ENCODE measurements at places on chromosomes 2 and 18.

- no peak for DNase-seq
Measured at GRCh38 chr2:72673279-72673678, 152.6 kb downstream of the EXOC6B start.

- DNase-seq = no peak
Measured at GRCh38 chr18:67651438-67651837, 134.9 kb upstream of the DSEL start.

- no peak for DNase-seq
Measured at GRCh38 chr2:31563273-31563839, 17.4 kb downstream of the SRD5A2 start.

- no peak for DNase-seq
Measured at GRCh38 chr2:180463608-180464007, 456.5 kb upstream of the CWC22 start.

- DNase-seq = peak; percentile 51
Measured at GRCh38 chr2:38509314-38509946, 93.3 kb downstream of the HNRNPLL start.

DNA sequence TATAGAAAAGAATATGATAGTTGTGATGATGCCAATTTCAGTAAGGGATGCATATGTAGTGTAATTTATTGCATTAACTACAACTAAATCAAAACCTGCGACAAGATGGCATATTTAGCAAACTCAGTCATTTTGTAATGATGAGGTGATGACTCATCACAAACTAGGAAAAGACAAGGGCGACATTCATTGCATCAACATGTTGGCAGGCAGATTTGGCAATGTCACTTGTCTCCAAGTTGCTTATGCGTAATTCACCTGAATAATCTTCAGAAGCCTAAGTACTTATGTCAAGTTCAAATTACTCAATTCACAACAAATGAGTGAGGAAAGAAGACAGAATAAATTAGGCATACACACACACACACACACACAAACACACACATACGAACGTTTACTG lies 273.2 kb upstream of the RGPD4 start:
- peak; percentile 20 for DNase-seq

DNA sequence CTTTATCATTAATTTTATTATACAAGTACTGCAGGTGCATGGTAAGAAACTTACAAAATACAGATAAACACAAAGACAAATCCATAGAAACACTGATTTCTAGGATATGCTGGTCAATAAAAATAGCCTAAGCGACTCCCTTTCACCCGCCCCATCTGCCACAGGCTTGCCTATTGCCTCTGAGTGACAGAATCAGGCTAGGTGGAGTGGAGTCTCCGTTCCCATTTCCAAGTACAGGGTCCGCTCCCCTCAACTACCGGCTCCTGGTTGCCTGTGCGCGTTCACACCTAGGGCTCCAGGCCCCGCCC lies 201 bp upstream of the TRAPPC12 start:
- no peak for DNase-seq

DNA sequence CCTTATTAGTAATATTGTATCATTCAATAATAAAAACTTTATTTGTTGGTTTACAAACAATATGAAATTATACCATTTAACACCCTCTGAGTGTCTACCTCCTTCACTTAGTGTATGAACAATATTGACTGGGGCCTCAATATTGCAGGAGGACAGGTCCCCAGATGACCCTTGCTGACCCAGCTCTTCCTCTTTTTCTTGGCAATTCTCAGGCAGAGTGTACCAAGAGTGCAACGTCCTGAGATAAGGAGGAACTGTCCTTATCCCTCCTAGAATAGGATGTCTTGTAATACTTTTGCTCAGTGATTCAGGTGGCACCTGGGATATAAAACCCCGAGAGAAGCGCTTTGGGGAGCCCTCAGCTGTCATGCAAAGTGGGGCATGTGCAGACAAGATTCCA lies 76.8 kb downstream of the PLA2R1 start:
- no peak for DNase-seq

DNA sequence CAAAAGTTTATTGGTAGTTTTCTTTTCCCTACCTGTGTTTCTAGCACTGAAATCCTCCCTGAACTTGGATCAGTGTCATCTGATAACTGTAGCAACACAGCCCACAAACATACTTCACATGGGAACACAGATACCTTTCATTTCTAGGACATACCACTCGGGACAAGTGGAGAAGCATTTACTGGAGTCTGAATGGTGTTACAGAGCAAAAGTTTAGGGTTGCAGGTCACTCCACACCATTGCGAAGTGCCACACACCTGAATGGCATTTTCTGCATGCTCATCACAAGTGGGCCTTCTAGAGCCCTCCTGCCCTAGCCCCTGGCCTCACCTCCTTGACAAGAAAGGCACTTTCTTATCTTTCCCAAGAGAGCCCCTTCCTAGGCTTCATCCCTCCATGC lies 184.8 kb upstream of the PKDCC start:
- DNase-seq = no peak

DNA sequence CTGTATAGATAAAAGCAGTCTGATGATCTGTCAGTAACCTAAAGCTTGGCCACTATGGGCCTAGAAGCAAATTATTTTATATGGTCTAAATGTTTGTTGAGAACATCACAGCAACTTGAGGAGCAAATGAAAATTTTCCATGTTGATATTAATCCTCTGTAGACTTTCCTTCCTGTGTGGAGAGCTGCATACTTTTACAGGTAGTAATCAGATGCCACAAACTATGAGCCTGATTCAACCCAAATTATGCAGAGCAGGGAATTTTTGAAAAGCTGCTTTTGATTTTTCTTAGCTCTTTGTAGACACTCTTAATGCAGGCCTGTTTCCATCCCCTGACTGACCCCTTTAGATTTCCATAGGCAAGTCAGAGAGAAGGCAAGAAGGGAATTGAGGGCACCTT lies 17.3 kb downstream of the PAX3 start:
- no peak for DNase-seq

- DNase-seq = no peak
Measured at GRCh38 chr2:136077107-136077506, 40.8 kb downstream of the CXCR4 start.

DNA sequence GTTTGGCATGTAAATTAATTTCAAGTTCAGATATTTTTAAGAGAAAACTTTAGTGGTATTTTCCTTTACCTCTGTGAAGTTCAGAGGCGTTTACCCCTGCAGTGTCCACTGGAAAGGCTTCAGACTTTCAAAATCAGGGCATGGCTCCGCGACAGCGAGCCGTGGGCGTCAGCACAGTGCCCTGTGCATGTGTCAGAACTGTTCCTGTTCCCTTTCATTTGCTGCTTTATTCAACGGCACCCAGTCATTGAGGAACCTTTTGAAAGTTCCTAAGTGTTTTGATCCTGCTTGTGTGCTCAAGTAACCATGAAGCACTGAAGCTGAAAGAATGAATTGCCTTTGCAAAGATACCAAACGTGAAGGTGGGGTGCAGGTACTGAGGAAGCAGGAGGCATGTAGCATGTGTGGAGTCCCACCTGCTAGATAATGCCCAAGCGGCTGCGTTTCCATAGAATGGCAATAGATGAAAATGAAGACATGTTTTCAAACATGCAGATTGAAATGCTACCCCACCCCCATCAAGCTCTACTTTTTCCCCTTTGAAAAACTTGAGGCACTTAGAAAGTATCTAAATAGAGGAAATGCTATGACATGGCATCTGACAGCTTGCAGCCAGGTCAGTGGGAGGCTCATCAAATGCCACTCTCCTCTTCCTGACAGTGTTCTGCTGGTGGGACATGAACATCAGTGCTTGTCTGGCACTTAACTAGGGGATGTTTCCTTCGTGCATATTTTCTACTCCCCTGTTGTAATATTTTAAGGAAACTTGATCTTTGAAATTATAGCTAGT lies 148.6 kb downstream of the ZNF236 start:
- no peak for DNase-seq

DNA sequence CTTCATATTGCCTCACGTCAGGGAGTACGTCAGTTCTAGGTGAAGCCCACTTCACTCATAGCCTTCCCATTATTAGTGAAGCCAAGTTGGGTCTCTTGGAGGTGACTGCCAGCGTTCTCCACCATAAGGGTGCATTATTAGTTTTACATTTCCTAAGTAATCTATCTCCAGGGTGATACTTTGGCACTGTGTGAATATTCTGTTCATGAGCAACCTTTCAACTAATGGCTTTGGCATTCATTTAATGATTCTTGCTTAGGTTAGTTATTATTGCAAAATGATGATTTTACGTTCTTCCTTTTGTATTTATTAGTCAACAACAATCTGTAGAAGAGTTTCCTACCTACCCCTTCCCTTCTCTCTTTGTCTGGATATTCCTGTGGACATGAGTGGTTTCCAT lies 97.5 kb downstream of the MAP4K4 start:
- DNase-seq = no peak

- no peak for DNase-seq
Measured at GRCh38 chr2:190205657-190206056, 114.0 kb downstream of the HIBCH start.
